ENCODE measurements at places on chromosomes 1 and 21.

DNA sequence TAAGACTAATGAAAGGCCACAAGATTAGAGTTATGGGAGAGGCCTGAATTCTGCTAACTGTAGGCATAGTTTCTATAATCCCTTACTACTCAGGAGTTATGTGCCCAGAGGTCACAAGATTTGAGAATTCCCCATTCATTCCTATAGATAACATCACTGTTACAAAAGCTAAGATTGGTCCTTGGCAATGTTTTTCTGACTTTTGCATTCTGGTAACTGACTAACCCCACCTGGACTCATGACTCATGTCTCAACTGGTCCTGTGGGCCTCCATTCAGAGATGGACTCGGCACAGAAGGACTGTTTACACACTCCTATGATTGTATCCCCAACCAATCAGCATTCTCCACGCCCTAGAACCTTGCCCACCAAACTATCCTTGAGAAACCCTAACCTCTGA is 249.0 kb upstream of the ZP4 start:
- DNase-seq, result no peak

DNA sequence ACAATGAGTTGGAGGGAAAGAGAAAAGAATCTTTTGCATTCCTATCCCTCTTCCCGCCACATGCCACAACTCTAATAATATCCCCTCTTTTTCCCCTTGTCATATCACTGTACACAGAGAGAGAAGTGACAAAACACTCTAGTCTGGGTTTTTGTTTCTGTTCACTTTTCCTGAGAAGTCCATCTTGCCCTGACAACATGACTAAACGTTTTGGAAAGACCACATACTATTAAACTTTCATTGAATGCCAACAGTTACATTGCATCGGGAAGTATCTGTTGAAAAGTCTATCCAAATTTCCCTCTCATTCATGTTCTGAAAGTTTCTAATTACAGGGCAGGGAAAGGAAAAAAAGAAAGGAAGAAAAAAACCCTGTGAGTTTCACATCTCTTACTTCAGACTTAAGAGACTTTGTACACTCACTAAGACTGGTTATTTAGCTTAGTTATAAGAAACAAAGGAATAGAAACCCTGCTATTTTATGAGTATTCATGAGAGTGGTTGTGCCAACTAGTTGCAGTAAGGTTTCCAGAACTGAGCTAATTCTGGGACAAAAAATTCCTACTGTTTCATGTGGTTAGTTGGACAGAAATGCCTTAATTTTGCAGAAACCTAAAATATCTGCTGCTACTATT is 16.9 kb downstream of the PLA2G4A start:
- no peak for DNase-seq

GRCh38 chr1:167669209-167670124 is 39.4 kb downstream of the RCSD1 start:
- DNase-seq, result no peak

- DNase-seq, result no peak
Observed at GRCh38 chr1:6086762-6087376, 41.2 kb downstream of the KCNAB2 start.

GRCh38 chr1:61184040-61184713 is 101.8 kb downstream of the NFIA start:
- peak; percentile 98 for DNase-seq

DNA sequence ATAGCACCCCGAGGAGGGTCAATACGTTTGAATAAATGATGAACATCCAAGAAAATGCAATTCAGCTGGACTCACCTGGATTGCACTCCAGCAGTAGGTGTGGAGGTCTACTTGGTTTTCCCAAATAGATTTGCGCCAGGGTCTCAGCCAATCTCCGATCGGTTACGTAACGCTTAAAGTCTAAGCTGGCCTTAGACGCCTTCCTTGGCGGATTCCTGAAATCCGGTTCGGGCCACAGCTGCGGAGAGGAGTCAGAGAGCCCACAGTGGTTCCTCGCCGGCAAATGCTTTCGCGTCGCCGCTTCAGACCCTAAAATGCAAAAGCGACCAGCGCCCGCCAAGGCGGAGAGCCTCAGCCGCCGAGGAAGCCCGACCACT is 322 bp downstream of the TFB2M start:
- no peak for DNase-seq

DNA sequence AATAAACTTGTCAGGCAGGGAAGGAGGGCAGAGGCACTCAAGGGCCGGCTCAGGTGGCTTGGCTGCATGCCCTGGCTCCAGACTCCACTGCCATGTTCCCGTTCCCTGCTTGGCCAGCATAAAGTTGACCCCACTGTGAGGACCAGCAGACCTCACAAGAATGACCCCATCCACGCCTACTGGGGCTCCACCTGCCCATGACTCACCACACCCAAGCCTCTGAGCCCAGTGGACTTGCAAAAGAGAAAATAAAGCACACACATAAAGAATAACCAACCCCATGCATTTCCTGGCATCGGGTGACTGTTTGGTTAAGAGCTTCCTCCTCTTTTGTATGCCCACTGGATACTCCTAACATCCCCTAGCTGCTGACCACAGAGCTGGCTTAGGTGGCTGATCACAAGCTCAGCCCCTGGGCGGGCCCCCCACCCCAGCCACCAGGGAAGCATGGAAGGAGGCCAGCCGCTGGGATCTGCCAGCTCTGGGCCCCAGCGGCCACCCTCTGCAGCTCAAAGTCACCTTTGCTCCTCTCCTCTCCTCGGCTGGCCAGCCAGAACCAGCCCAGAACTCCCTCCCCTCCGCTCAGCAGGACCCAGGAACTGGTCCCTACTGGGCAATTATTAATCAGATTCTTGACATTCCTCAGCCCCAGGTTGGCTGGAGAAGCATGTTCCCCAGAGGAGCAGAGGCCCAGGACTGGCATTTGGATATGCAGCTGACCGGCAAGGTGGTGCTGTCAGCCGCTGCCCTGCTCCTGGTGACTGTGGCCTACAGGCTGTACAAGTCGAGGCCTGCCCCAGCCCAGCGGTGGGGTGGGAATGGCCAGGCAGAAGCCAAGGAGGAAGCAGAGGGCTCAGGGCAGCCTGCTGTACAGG is at the start of gene KLHDC7A:
KLHDC7A (plus strand) TSS at position 616 of the 875 bp plus-strand sequence; CDS start at position 668, 52 bp downstream.
- peak; percentile 65 for DNase-seq

DNA sequence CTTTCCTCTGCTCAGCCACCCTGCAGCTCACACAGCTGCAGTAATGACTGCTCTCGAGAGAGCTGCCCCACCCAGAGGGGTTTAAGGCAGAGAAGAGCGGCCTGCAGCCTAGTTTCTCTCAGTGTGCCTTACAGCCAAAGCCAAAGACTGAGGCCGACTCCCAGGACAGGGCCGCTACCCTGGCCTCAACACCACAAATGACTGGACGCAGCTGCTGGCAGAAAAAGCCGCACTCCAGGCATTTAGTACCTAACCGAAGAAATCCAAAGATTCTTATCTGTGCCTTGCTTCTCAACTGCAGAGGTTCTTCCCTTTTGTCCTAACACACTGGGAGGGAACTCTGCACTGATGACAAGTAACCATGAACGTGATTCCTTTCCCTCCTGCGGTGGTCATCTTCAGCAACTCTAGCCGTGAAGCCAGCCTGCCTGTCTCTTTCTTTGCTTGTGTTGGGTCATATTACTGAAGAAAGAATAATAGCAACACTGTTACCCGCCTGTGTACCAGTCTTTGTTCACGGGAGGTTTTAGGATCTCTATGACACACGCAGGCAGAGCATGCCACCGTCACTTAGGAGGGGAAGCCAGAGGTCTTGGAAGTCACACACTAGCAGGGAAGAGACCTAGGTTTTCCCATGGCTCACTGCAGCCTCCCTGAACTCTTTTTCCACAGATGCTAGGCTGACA is 202.7 kb downstream of the RHOU start:
- DNase-seq, result no peak

GRCh38 chr1:153944005-153944826 is 2.3 kb downstream of the DENND4B start:
- no peak for DNase-seq

DNA sequence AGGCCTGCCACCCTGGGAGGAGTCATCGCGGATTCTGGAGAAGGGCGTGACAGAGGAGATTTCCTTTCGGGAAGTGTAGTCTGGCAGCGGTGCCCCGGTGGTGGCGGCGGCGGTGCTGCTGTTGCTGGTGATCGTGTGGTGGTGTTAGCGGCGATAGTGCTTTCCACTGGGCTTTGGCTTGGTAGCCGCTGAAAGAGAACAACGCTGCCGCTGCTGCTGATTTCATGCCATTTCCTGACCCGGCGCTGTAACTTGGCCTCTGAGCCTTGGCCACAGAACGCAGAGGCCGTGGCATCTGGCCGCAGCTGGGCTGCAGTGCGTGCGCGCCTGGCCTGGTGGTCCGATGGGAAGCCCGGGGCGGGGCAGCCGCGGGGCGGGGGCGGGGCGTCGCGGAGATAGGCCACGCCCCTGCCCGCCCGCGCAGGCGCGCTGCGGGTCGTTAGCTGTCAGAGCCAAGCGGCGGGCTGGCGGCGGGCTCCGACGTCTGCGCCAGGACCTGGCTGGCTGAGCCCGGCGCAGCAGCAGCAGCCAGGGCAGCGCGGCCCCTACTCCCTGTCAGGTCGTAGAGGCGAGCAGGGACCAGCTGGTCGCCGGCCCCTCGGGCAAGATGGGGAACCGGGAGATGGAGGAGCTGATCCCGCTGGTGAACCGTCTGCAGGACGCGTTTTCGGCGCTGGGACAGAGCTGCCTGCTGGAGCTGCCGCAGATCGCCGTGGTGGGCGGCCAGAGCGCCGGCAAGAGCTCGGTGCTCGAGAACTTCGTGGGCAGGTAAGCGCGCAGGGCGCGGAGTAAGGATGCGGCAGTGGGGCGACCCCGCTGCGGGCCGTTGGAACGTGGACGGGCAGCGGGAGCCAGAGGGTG is at the start of gene DNM3:
DNM3 (plus strand) TSS at position 449 of the 861 bp plus-strand sequence; CDS start at position 608, 159 bp downstream.
- peak; percentile 70 for DNase-seq

- DNase-seq, result no peak
Observed at GRCh38 chr1:85934516-85934915, 222.1 kb downstream of the COL24A1 start.

DNA sequence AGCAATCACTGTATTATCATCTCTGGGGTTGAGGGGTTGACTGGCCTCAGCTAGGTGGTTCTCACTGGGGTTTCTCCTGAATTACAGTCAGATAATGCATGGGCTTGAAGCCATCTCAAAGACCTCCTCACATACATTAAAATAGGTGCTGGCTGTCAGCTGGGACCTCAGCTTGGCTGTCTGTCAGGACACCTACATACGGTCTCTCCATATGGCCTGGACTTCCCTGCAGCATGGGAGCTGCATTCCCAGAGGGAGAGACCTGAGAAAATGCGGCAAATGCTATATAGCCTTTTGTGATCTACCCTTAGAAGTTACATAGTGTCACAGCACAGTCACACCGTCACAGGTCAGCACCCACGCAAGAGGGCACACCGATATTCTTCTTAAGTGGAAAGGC is 93.6 kb downstream of the TSEN15 start:
- no peak for DNase-seq

- peak; percentile 65 for DNase-seq
Observed at GRCh38 chr1:162056043-162056442, 13.4 kb upstream of the NOS1AP start.

DNA sequence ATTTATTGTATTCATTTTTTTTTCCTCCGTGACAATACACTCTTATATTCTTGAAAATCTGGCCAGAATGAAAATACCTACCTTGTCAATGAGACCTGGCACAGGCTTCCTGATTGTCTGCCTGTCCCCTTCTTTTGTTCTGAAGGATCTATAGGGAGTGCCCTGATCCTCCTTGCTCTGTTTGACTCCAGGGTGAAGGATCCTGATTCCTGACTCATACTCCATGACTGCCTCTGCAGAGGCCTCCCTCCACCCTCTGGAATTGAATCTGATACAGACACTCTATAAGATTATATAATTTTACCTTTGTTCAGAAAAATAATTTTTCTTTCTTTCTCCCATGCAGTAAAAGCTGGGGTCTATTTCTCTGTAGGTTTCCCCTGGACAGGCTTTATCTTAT is 116.2 kb downstream of the HMCN1 start:
- no peak for DNase-seq

- DNase-seq, result no peak
Observed at GRCh38 chr1:15731735-15732685, 4.0 kb upstream of the SLC25A34 start.

GRCh38 chr1:187001198-187001889 is 172.6 kb downstream of the PLA2G4A start:
- no peak for DNase-seq

DNA sequence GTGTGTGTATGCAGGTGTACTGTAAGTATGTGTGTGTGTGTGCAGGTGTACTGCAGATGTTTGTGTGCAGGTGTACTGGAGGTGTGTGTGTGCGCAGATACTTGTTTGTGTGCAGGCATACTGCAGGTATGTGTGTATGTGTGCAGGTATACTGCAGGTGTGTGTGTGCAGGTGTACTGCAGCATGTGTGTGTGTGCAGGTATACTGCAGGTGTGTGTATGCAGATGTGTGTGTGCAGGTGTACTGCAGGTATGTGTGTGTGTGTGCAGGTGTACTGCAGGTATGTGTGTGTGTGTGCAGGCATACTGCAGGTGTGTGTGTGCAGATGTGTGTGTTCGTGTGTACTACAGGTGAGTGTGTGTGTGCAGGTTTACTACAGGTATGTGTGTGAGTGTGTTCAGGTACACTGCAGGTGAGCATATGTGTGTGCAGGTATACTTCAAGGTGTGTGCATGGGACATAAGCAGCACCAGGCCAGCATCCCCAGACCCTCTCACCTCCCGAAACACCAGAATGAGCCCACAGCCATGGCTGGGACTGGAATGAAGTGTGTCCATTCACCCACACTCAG is 97.5 kb downstream of the DMRTB1 start:
- no peak for DNase-seq

- no peak for DNase-seq
Observed at GRCh38 chr1:3040004-3040403, 18.7 kb downstream of the ACTRT2 start.

DNA sequence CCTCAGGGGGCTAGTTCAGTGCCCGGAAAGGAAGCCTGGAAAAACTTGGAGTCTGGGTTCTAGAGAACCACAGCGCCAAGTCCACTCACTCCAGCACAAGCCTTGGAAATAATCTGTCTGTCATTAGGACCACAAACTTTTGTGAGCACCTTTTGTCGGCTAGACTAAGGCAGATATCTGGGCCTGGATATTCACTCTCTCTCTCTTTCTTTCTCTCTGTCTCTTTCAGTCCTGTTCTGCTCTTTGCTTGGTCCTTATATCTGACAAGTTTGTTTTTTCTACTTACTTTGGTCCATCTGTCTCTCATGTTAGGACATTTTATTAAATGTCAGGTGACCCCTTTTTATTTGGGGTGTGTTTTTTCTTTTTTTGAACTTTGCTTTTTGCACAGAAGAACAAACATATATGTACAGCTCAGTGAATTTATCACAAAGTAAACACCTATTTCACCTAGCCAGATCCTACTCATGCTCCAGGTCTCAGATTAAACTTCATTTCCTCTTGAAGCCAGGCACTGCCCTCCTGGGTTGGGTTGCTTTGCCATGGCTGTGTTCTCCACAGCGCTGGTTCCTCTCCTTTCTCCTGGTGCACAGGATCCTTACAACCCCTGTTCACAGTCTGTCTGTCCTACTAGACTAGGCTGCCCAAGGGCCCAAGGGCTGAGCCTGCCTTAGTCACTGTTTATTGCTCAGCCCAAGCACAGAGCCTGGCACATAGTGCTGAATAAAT is 40.8 kb downstream of the TCEANC2 start:
- DNase-seq, result peak; percentile 39

GRCh38 chr1:6163973-6164617 is 16.0 kb downstream of the CHD5 start:
- DNase-seq, result no peak

- DNase-seq, result no peak
Observed at GRCh38 chr21:44021064-44021463, 9.0 kb downstream of the TRAPPC10 start.

- no peak for DNase-seq
Observed at GRCh38 chr1:11024874-11025203, 12.4 kb downstream of the TARDBP start.
